Activated CD4-positive, alpha-beta T cell treated with anti-CD3 and anti-CD28 coated beads, Interleukin-2, amount 50 U/mL, for 16 hours (primary cell): ENCODE measurements at places on chromosomes 5 and 9.

GRCh38 chr5:151947931-151948608, 23.4 kb upstream of the GLRA1 start:
- no peak for DNase-seq

DNA sequence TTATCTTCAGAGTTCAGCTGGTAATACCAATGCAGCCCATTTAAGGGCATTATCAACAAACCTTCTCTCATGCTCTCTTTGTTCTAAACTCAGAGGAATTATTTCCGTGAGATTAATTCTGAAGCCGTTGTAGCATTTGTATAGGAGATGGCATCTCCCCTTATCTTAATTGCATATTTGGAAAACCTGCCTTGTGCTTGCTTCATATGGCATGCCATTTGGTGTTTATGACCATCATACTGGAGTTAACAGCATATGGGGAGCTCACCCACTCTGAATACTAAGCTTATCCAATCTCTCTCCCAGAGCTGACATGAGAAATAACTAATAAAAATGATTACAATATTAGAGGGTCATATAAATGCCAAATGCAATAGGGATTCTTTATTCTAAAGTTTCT, 243.2 kb downstream of the BRINP1 start:
- no peak for DNase-seq

DNA sequence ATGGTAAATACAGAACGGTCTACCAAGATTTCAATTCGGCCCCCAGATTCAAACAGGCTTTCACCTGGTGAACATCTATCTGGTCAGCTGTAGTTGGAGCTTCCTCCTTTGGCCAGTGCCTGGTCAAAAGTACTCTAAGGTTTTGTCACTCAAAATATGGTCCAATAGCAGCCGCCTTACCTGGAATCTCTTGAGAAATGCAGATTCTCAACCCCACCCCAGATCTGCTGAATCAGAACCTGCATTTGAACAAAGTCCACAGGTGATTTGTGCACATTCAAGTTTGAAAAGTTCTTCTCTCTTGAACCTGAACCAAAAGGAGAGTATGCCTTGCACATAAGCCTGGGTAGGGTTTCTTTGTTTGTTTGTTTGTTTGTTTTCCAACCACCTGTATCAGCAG, 17.6 kb upstream of the WHRN start:
- DNase-seq = no peak

DNA sequence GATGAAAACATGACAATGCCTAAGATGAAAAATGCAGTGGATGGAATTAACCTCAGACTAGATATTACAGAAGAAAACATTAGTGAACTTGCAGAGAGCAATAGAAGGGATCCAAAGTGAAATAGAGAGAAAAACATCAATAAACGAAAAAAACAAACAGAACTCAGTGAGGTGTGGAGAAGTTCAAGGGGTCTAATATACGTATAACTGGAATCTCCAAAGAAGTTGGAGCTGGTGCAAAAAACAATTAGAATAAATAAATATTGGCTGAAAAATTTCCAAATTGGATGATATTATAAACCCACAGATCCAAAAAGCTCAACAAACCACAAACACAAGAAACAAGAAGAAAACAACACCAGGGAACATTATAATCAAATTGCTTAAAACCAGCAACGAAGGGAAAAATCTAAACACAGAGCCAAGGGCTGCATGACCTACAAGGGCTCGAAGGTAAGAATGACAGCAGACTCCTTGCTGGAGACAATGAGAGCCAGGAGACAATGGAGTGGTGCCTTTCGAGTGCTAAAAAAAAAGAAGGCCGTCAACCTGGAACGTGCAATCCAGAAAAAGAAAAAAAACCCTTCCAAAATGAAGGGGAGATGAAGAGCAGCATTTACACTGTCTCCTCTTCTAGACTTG, 11.8 kb downstream of the FAM163B start:
- no peak for DNase-seq

GRCh38 chr5:141773779-141774562, 91.9 kb upstream of the ARAP3 start:
- no peak for DNase-seq

- DNase-seq = no peak
These were observed 333.3 kb downstream of the ARRDC3 start for GRCh38 chr5:91049800-91050199.

GRCh38 chr5:57937025-57937424, 454.4 kb upstream of the ACTBL2 start:
- DNase-seq = no peak

DNA sequence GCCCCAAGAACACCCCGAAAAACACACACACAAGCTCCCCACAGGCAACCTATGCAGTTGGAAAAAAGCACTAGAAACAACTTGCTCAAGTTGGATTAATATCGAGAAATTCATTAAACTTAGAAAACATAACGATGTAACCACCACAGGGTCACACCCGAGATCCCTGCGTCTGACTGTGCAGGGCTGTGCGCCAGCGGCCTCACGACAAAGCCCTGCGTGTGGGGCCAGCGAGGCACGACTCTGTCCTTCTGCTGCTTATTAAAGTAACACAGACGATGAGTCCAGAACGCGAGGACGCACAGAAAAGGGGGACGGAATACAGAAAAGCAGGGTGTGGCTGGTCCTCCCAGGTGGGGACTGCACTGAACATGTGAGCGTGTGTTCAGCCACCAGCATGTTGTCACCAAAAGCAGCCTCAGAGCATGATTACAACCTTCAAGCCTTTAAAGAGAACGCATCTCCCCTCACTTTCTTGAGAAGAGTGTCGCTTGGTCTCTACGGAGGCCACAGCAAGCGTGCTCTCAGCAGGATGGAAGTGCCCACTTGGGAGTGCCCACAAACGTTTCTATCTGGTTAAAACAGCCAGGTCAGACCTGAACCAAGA, 14.4 kb downstream of the SLC12A7 start:
- DNase-seq = no peak
